ENCODE measurements at places on chromosomes 12 and 14.

GRCh38 chr12:114347861-114348260 lies 58.1 kb downstream of the TBX5 start:
- no peak for DNase-seq

DNA sequence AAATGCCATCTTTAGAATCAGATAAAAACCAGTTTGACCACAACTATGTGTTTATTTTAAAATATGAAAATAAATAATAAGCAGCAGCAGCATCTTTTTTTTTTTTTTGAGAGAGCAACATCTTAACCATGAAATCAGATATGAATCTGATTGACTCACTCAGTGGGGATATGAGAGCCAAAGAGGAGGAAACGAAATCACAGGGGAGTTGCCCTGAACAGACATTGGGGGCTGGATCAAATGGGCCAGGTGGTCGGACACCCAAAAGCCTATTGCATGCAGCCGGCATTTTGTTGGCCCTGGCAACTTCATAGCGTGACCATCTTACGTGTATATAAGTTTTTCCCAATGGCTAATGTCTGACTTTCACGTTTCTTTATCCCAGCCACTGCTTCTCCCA lies 321.1 kb downstream of the NPAS3 start:
- no peak for DNase-seq

DNA sequence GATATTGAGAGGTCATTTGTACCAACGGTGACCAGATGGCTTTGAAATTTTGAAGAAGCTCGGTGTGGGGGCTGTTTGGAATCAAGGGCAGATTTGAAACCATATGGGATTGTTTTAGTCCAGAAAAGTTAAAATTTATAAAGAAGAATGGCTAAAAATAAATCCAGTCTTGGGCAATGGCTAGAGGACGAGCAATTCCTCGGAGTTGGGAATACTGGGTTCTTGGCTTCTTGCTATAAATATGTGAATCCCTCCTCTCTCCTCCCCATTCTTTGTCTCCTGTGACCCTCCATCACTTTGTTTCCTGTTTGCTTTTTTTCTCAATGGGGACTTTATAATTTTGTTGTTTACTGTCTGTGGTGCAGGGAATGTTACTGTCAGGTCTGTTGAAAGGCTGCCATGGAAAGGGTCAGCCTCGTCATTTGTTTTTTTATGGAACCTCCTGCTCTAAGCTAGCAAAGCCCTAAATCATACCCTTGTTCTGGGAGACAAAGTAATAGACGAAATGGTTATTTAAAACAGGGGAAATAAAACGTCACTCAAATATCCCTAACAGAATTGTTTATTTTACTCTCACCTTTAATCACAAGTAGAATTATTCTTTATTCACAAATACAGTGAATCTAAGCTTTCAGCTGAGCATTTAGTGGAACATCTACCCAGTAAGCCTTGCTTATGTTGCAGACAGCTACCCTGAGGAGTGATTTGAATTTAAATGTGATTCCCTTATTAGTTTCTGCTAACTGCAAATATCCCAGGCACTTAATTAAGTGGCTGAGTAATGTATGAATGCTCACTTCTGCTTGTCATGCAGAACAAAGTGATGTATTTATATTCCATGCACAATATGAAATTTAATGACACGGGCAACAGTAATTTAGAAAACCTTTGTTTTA lies 273.1 kb upstream of the NOVA1 start:
- no peak for DNase-seq

GRCh38 chr14:29868000-29868399 lies 59.6 kb downstream of the PRKD1 start:
- DNase-seq: no peak

GRCh38 chr12:42963988-42964387 lies 374.4 kb upstream of the PRICKLE1 start:
- no peak for DNase-seq

- no peak for DNase-seq
Observed at GRCh38 chr14:104551851-104552737, 27.5 kb upstream of the C14orf180 start.

DNA sequence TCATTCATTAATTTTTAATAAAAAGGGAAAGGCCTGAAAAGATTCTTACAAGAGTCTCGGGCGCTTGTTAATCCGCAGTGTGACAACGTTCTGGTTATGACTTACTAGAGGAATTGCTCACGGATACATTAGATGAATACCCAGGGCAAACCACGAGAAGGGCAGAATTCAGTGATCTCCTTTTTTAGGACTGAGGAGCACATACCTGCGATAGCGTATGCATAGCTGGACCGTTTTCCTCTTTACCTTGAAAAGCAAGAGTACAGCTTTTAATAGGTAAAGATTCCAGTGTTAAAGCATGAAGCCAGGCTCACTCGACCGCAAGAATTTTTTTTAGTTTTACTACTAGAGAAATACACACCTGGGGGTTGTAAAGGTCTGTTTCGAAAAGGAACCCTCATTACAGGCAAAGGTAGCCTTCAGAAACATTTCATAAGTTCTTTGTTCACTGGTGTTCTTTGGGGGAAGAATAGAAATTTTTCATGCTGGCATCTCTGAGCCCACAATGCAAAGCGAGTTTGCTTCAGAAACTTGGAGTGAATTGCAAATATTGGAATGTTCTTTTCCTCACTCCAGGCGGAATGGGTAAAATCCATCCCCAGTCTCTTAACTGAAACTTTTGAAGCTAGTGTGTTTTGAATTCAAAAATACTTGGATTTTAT lies 953 bp downstream of the MAPK1IP1L start:
- DNase-seq: no peak

DNA sequence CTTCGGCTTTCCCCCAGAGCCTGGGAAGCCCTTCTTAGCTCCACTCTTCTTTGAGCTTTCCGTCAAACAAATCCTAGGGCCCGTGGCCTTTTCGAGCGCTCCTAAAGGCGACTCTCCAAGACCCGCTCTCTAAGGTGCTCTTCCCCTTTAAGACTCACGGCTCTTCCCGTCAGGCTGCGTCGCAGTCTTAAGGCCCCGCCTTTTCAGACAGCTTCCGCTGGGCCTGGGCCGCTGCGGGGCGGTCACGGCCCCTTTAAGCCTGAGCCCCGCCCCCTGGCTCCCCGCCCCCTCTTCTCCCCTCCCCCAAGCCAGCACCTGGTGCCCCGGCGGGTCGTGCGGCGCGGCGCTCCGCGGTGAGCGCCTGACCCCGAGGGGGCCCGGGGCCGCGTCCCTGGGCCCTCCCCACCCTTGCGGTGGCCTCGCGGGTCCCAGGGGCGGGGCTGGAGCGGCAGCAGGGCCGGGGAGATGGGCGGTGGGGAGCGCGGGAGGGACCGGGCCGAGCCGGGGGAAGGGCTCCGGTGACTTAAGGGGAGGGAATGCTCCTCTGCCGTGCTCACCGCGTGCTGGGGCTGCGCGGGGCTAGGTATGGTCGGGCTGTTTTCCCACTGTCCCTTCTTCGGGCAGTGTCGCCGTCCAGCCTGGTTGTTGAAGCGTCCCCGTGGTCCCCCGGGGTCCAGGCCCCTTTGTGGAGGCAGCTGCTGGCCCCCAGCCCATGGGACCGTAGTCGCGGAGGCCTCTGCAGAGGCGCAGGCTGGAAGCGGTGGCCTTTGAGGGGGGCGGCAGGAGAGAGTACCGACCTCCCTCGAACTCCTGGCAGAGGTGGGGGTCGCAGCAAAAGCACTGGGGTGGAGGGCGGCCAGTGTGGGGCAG lies at the start of gene PEX5:
Gene PEX5 (plus strand): TSS at position 289 of the 870 bp plus-strand sequence. CDS start 692 bp downstream, outside the sequence.
- peak; percentile 85 for DNase-seq

DNA sequence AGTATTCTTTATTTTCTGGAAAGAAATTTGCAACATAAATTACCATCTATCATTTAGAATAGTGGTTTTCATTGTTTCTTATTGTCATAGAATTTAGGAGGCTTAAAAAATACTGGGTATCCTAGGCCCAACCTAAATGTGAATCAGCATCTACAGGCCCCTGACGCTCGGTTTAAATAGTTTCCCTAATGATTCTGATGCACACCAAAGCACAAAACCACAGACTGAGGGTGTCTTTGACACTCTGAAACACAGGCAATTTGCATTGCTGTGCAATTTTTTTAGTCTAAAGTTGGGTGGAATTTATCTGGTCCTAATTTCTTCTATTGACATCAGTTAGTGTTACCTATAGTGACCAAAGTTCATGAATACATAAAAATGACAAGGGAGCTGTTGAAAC lies 87.6 kb upstream of the SSTR1 start:
- no peak for DNase-seq

GRCh38 chr12:31220061-31220460 lies 105.9 kb downstream of the SINHCAF start:
- DNase-seq: no peak

DNA sequence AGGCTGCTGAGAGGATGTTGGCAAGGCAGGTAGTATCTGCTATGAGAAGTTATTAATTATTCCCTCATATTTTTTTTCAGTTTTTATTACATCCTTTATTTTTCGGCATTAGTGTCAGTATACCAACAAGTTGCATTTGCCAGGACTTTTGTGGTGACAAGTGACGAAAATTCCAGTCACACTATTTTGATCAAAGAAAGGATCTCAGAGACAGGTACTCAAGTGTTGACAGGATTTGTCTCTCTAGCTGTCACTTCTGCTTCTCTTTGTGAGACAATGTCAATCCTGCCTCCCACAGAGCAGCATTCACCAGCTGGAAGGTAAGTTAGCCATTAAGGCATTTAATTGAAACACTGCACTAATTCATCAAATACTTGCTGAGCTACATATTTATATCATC lies 18.0 kb upstream of the IFNG start:
- no peak for DNase-seq

DNA sequence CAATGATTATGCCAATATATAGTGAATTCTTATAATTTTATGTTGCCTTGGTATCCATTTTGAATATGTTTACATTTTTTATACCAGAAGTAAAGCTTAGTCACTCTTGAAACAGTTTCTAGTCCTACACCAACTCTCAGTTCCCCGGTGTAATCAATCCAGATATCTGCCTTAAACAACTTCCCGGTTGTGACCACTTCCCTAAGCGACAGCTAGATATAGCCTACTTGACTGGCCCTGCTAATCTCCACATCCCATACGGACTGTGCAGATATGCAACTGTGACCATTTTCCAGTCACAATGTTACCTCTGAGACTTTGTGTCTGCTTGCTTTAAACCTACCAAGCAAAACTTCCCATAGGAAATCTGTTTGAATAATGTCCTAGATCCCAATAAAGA lies 1551.5 kb upstream of the SEL1L start:
- DNase-seq: no peak

GRCh38 chr14:34981743-34982420 lies 910 bp upstream of the SRP54 start:
- DNase-seq: no peak

- no peak for DNase-seq
Observed at GRCh38 chr12:46264057-46264456, 4.8 kb downstream of the SLC38A1 start.

- DNase-seq: no peak
Observed at GRCh38 chr14:101634202-101634849, 73.0 kb downstream of the DIO3 start.

GRCh38 chr12:80559766-80560165 lies 115.7 kb downstream of the PTPRQ start:
- no peak for DNase-seq

DNA sequence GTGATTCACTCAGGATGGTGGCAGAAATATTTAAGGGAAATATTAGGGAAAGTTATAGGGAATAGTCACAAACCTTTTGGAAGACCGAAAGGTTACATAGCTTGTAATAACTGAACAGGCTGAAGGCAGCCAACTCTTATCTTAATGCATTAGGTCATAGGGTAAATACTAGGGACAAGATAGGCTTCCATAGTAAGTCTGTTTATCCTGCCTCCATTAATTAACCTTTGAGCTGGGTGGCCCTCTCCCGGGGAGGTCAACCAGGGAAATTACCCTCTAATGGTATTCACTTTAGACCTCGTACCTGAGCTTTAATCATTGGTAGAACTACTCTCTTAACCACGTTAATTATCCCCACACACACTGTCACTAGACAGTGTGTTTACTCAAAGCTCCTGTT lies 981.8 kb downstream of the SLC16A7 start:
- DNase-seq: no peak

GRCh38 chr14:100580316-100581227 lies 6.6 kb downstream of the BEGAIN start:
- no peak for DNase-seq

DNA sequence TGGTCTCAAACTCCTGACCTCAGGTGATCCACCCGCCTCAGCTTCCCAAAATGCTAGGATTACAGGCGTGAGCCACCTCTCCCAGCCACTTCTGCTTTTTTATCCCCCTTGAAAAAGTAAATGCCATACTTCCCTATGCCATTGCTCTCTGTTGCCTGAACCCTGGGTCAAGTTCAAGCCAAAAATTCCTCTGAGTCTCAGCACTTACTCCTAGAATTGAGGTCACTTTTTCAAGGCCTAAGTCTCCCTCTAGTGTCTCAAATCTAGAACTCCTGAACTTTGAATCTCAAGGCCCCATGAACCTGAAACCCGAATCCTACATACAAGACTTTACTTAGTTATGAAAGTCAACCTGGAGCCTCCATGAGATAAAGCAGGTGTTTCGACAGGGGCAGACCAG lies 1.4 kb upstream of the APOBEC1 start:
- no peak for DNase-seq

DNA sequence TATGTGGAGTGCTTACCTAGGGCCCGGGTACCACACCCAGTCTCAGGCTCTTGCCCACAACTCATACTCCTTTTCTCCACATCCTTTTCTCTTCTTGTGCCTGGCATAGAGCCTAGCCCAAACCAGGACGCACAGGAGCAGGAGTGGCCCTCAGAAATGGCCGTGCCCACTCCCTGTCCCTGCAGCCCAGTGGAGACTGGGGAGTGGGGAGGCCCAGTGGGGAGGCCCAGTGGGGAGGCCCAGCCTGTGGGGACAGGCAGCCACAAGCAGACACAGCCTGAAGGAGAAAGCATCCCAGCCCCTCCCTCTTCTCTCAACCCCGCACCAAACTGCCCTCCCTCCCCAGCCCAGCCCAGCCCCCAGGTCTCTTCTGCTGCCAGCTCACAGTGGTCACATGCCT lies 196.8 kb downstream of the KIF26A start:
- DNase-seq: no peak

- no peak for DNase-seq
Observed at GRCh38 chr12:77070800-77071449, 5.6 kb upstream of the E2F7 start.

GRCh38 chr12:14741153-14741552 lies 44.8 kb upstream of the GUCY2C start:
- DNase-seq: peak; percentile 10

DNA sequence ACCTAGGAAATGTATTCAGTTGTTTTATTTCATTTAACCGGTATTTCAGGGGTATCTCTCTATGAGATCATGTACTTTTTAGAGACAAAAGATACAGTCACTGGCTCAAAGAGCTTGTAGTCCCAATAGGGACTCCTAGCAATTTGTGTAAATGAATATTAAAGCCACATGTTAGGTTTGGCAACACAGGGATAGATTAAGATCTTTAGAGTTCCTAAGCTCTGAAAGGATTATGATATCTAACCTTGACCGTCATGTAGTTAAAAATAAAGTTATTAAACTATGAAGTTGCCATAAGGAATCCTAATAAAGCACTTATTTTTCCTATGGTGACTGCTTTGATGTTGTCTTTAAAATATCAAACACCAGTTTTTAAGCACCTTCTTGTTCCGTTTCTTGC lies 100.4 kb upstream of the FGD4 start:
- no peak for DNase-seq

DNA sequence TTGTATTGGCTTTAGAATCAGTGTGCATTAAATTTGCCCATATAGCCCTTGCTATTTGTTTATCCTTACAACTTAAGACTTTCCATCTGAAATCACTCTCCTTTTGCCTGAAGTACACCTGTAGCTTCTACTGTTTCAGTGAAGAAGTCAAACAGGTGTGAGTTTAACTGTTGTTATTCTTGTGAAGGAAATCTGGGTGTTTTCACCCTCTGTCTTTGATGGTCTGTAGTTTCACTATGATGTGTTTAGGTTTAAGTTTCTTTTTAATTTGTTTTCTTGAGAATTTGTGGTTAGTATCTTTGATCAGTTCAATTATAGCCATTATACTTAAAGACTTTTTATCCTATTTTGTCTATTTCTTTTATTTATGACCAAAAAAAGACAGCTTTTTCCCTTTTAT lies 68.9 kb upstream of the BBS10 start:
- DNase-seq: no peak
